Activated T-cell treated with anti-CD3 and anti-CD28 coated beads for 48 hours (primary cell): ENCODE measurements at places on chromosomes 2 and 18.

- no peak for DNase-seq
Measured at GRCh38 chr2:231715988-231716616, 7.8 kb downstream of the PTMA start.

DNA sequence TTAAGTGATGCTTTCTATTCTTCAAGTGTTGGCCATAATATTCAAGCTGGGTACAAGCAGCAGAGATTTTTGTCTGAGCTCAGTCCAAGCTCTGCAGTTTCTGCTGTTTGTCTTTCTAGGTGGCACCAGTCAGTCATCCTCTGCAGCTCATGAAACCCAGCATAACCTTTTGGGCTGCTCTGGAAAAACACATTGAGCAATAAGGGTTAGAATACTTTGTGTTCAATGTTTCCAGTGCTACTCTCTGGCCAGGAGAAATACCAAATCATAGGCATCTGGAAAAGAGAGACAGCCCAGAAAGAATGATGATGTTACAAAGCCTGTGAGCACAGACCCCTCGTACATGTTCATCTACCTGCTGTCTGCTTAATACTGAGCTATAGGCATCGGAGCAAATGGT is 19.5 kb upstream of the WIPF1 start:
- DNase-seq = no peak

DNA sequence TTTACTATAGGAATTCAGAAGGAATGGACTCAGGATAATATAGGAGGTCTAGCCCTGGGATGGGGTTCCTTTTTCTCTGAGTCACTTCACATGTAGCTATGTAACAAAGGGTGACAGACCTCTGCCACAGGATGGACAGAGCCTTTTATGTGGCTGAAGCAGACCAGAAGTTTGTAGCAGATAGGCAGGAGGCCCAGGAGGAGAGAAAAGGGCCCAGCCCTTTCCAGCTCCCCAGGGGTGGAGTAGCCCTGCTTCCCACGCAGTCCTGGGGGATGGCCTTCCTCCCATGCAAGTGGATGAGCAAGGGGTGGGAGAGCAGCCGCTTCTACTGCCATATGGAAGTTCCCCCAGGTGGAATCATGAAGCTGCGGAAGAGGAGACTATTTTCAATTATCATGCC is 40.3 kb downstream of the ARMC9 start:
- DNase-seq = no peak

- DNase-seq = peak; percentile 24
Measured at GRCh38 chr2:113105047-113105785, 22.2 kb upstream of the IL1RN start.

DNA sequence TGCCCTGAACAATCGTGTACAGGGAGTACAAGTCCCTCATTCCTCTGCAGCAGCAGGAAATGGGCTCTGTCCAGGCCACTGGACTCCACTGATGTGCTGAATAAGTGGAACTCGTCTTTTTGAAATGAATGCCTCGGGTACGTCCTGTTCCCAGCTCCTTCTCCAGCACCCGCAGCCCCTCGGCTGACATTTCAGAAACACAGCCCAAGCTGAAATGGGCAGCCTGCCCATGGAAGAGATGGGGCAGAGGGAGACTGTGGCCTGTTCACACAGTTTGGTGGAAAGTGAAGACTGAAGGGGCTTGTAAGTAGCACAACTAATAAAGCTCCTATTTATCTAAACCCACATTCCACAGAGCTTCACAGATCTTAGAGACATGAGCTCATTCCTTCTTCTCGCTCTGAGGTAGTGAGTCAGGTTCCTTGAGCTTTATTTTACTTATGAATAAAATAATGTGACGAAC is 498.6 kb downstream of the TXNL1 start:
- no peak for DNase-seq

DNA sequence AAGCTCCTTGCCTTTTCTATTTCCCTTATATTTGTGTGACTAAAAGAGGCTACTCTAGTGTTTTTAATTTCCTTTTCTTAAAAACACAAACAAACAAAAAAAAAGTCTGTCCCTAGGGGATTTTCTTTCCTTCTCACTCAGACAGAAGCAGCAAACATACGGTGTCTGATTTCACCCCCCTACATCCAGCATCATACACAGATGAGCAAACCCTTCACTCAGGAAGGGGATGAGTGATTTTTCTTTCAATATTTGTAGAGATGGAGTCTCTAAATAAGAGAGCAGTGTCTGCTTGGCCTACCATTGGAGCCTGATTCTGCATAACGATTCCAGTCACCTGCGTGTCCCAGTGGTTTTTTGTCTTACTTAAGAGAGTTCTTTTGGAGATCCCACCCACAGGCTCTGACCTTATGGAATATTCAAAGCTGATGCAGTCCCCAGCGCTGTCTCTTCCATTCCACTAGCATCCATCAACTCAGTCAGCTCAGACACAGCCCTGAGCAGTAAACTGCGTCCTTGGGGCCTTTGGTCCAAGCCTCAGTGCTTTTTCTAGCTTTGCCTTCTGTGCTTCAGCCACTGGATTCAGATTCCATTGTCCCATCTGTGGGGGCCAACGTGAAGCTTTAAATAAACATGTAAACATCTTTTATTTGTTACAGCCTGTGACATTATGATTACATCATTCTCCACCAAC is 52.6 kb upstream of the TPO start:
- DNase-seq = no peak

DNA sequence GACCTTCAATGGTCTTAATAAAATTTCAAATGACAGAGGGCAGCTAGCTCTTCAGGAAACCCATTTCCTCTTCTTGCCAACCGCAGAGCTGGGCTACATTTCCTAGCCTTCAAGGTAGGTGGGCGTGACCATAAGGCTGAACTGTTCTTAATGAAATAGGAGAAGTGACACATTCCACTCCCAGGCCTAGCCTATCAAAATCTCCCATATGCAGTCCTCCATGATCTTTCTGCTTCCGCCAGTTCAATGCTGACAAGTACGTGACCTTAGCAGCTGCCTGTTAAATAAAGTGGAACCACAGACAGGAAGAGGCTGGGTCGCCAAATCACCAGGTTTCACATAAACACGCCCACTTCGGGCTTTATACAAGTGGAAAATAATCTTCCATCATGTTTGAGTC is 13.2 kb downstream of the SERPINE2 start:
- peak; percentile 33 for DNase-seq

GRCh38 chr2:165743442-165743841 is 50.6 kb downstream of the GALNT3 start:
- no peak for DNase-seq

DNA sequence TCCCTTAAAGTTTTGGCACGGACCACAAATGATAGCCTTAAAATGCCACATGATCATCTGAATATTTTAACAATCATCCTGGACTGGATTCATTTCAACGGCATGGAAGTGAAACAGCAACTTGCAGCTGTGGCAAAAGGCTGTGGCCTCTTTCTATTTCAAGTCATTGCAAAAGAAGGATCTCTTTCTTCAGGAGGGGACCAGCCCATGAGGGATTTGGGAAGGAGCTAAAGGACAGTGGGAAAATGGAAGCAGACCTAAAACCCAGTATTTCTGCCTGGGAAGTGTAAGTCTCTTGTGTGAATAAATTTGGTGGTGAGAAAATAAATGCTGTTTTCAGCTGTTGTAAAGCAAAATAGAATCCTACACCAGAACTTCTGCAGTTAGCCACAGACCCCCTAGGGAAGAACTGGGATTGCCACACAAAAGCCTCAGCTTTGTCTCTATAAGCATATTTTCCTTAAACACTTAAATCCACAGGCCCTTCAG is 107.3 kb upstream of the ZFP36L2 start:
- DNase-seq = no peak

DNA sequence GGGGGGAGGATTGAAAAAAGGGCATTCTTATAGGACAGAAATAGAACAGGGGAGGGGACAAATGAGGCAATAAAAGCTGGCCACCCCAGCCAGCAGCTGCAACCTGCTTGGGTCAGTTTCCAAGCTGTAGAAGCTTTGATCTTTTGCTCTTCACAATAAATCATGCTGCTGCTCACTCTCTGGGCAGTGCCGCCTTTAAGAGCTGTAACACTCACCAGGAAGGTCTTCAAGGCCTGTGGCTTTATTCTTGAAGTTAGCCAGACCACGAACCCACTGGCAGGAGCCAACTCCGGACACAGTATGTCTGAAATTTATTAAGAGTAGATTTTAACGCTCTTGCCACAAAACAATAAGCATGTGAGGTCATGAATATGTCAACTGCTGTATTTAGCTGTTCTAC is 649.9 kb upstream of the RAB6C start:
- no peak for DNase-seq

GRCh38 chr2:179263015-179263414 is 1.6 kb downstream of the SESTD1 start:
- no peak for DNase-seq

- no peak for DNase-seq
Measured at GRCh38 chr18:49094136-49094535, 143.4 kb upstream of the SMAD7 start.

DNA sequence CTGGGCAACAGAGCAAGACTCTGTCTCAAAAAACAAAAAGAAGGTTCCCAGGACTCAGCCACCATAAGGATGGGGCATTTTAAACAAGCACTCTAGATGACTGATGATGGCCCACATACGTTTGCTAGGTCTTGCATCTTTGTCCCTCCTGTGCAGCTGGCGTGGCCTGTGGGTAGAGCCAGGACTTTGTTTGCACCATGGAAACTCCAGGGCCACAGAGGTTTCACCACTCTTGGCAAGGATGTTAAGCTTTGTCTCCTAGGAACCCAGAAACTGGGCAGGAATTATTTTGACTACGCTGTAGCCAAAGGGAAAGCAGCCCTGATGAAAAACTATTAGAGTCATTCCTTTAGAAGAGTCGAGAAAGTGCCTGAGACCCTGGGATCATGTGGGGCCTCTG is 75.3 kb upstream of the STPG4 start:
- no peak for DNase-seq

DNA sequence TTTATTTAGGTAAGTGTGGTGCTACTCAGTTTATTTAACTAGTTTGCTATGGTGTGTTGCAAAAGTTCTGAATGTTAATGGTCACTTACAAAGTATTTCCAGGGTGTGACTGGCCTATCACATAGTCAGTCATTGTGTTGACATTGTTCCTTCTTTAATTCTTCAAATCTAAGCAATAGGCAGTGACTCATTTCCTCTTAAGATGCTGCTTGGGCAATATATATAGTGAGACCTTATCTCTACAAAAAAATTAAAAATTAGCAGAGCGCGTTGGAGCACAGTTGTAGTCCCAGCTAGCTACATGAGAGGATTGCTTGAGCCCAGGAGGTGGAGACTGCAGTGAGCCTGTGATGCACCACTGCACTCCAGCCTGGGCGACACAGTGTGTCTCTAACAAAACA is 5.8 kb upstream of the CCDC88A start:
- DNase-seq = no peak

GRCh38 chr2:147698166-147698565 is 146.7 kb upstream of the ACVR2A start:
- no peak for DNase-seq

- no peak for DNase-seq
Measured at GRCh38 chr18:21548647-21549046, 51.9 kb downstream of the ESCO1 start.

GRCh38 chr2:154368153-154368552 is 330.3 kb upstream of the KCNJ3 start:
- DNase-seq = no peak

DNA sequence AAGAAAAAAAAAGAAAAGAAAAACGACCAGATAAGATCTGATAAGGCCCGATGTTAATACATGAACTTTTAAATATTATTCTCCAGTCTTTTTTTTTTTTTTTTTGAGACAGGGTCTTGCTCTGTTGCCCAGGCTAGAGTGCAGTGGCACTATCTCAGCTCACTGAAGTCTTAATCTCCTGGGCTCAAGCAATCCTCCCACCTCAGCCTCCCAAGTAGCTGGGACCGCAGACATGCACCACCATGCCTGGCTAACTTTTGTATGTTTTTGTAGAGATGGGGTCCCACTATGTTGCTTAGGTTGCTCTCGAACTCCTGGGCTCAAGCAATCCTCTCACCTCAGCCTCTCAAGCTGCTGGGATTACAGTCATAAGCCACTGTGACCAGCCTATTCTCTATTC is 1.6 kb downstream of the ABCG5 start:
- DNase-seq = no peak

DNA sequence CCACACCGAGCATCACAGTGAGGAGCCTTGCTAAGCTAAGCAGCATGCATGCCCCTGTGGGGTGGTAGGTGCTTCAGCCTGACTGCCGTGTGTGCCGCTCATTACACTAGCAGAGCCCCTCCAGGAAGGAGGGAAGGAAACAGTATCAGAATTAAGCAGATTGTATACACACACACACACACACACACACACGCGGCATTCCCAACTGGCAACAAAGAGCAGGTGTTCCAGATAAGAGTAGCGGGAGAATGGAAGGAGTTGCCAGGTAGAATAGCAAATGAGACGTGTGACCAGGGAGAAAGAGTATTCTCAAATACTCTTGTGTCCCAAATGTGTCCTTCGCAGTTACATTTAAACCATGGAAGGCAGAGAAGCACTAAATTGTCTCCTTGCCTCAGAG is 47.6 kb upstream of the TTC39C start:
- DNase-seq = no peak

DNA sequence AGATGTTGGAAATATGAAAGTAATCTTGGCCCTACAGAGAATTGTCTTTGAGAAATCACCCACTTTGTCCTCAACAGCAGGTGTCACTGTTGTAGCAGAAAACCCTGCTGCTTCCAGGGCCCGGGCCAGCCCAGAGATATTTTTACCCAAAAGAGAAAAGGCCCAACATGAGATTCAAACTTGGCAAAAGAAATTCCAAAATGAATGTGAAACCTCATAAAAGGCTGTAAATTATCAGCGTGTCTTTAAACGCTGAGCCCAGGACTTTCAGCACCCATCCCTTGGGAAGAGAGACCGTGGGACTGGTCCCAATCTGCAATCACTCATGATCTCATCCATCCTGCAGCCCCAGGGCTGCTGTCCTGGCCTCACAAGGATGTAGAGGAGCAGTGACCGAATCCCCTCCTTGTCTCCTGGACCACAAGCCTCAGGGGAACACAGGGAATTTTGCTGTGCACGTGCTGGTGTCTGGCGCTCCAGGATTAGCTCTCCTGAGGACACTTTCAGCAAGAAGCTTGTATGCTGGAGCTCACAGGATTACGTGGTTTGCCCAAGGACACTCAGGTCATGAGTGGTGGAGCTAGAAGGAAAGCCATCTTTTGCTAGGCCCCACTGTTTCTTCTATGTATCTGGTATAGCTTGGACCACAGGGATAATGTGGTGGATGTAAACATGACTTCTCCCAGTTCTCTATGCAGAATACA is 202.1 kb downstream of the RNF144A start:
- DNase-seq = no peak

DNA sequence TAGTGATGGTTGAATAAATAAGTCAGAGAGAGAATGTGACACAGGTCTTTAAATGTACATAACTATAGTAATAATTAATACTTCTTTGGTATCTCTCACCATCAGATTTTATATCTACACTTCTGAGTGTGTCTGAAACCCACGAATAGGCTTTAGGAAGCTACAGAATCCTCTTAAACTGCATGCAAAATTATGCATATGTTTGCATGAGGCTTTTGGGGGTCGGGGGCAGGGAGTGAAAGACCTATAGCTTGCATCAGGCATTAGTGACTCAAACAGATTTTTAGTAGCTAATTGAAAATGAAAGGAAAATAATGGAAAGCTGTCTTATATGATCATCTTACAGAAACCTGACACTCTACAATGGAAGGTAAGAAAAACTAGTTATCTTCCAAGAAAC is 14.9 kb downstream of the LRPPRC start:
- no peak for DNase-seq

GRCh38 chr2:240963868-240964703 is 34.3 kb upstream of the SNED1 start:
- no peak for DNase-seq
